RCC 7860 (cell line): ENCODE measurements at places on chromosomes 12 and 14.
A peak's percentile ranks its signal among the peaks of the same experiment; 100 is the strongest.

GRCh38 chr12:114682785-114683708, 928 bp downstream of the TBX3 start:
- DNase-seq: no peak

DNA sequence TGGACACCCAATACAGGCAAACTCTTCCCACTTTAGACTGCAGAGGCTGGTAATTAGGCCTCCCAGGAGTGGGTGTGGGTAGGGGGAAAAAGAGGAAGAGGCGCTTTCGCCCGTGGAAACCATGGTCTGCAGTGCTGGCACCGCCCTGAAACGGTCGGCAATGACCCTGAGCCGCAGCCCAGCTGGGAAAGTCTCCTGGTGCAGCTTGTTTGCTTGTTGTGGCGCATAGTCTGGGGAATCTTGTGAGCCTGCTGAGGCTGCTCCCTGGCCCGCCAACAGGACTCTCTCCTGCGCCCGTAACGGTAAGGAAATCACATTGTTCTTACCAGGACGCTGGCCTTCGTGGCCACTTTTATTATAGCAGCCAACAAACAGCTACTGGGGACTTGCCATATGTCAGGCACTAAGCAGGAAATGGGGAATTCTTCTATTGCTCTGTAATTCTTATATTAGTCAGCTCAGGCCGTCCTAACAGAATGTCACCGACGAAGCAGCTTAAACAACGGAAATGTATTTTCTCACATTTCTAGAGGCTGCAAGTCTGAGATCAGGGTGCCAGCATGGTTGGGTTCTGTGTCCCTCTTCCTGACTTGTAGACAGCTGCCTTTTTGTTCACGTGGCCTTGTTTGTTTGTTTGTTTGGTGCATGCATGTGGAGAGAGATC, 52.5 kb upstream of the RIN3 start:
- DNase-seq: peak; percentile 17

- no peak for DNase-seq
Observed at GRCh38 chr12:129069886-129070285, 216.6 kb downstream of the GLT1D1 start.

GRCh38 chr12:108969622-108970021, 51.2 kb downstream of the SVOP start:
- no peak for DNase-seq

DNA sequence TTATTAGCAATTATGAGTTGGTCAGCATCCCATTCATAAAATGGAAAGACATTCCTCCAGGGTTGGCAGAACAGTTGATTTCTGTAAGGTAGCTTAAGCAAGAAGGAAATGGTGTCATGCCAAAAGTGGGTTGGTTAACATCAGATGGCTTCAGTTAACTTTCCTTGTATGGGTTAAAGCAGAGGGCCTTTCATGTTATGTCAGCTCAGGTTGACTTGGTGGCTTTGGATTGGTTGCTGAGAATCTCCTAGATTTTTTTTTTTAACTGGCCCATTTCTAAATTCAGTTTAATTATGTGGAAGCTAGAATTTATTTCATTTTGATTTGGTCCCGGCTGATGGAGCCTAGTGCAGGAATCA, 87.8 kb downstream of the BBS10 start:
- no peak for DNase-seq
